ENCODE measurements at places on chromosomes 5 and 9.

DNA sequence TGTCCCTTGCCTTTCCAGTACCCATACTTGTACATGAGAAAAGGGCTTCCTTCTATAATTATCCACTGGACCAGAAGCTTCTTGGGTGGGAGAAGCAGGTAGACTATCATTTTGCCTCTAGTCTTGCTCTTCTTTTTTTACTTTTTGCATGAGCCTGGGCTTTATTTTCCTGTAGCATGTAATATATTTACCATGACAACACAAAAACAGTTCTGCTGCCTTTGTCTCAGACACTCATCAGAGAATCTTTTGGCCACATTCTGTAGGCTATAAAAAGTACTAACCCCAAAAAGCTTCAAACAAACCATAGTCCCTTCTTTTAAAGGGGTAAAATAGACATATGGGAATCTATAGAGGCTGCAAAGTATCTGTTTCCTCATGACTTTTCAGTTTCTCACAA is 339.2 kb upstream of the PIK3R1 start:
- DNase-seq: no peak

- no peak for DNase-seq
Measured at GRCh38 chr9:13386935-13387733, 107.6 kb upstream of the MPDZ start.

DNA sequence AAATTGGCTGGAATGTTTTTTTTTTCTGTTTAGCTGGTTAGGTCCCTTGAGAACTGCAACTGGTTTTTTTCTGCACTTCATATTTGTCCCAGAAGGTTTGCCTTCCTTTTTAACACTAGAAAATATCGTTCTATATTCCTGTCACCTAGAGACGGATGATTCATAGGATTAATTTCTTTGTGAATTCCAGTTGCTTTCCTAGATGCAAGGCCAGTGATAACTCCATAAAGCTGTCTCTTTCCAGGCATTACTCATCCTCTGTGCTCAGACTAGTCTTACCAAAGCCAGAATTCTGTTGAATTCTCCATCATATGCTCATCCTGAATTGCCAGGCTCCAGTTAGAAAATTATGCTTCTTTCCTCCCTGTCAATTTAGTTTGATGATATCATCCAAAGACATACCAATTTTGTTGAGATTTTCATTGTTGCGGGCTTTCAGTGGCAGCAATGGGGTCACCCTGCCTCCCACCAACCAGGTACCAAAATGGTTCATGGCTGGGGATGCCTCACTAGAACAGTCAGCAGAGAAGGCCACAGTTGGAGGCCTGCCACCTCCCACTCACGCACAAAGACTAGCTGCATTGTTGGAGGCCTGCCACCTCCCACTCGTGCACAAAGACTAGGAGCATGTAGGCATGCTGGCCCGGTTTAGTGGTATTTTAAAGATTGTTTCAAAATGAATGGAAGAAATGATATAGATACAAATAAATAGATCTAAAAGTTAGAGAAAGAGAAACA is 8.5 kb downstream of the BAAT start:
- no peak for DNase-seq

- DNase-seq: no peak
Measured at GRCh38 chr5:156232251-156232869, 94.6 kb upstream of the SGCD start.

DNA sequence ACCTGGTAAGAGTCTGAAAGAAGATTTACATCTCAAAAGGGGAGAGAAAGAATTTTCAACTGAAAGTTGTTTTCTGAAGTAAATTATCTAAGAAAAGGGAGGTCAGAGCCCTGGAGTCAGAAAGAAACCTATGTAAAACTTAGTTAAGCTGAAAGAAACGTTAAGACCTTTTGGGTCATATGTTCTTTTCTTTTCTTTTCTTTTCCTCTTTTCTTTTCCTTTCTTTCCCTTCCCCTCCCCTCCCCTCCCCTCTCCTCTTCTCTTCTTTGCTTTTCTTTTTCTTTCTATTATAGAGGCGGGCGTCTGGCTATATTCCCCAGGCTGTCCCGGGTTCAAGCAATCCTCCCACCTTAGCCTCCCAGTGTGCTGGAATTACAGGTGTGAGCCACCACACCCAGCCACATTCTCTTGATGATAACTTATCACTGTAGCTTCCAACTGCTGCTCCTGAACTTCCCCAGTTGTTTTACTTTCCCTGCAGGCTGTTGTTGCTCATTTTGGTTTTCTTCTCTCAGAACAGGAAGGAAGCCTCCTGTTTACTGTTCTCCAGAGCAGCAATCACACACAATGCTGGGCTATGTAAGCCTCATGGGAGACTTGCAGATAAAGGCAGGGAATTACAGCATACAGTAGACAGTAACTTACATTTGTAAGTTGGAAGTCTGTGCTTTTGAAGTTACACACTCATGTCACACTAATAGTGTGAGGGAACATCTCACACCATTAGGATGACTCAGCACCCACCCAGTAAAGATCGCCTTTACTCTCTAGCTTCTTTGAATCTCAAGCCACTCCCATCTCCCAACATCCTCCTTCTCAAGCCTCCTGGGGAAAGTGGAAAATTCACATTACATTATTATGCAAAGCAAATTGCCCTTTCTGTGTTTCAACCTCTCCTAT is 2216.6 kb upstream of the WWC1 start:
- peak; percentile 14 for DNase-seq

DNA sequence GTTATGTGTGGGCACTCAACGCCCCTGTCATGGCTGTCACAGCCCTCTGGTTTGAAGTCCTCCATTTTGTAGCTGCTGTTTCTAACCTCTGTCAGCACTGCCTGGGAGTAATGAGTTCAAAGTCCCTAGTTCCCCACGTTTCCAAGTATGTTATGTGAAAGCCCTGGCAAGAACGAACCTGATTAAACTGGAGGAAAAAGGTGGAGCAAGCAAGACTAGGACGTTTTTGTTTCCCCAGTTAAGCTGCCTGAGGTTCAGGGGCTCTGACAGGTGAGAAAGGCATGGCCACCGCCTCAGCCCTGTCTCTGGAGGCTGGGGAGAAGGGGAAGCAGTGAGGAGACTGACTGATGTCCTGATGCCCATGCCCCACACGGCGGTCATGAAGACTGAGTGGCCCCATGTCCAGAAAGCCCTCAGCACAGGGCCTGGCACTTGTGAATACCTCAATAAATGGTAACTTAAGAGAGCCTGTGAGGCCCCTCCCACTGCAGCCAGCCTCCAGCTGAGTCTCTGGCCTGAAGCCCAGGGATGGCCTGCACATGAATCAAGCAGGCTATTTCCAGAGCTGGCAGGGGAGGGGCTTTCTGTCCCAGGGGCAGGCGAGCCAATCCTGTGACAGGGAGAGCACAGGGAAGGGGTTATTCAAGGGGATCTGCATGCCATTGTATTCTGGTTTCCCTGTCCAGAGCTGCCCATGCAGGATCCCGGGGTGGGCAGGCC is 61.8 kb downstream of the PFDN1 start:
- peak; percentile 3 for DNase-seq

DNA sequence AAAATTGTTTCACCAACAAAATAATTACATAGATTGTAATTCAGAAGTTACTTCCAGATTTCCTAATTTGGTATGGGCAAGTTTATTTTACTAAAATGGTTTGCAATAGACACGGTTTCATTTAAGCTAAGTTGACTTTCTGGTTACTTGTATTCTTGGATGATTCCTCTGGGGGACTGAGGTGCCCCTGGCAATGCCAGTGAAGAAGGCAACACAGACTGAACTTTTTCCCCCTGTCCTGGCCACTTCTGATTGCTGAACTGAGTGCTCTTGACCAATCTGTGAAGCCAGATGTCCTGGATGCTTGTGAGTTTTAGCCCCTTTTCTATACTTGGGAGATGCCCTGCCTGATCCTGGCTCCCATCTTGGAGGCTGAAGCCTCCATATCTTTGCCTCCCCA is 66.3 kb upstream of the FANCC start:
- no peak for DNase-seq

GRCh38 chr5:91024727-91025126 is 358.4 kb downstream of the ARRDC3 start:
- DNase-seq: no peak

DNA sequence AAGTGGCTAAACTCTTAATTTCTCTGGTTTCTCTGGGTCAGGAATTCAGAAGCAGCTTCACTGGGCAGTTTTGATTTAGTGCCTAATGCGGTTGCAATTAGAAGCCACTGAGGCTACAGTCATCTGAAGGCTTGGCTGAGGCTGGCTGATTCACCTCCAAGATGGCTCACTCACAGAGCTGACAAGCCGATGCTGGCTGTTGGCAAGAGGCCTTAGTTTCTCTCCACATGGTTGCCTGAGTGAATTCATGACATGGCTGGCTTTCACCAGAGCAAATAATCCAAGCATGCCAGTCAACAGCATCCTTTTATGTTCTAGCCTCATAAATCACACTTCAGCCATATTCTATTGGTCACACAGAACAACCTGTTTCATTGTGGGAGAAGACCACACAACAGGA is 2.8 kb upstream of the CDK7 start:
- DNase-seq: no peak

GRCh38 chr5:100890461-100891008 is 12.5 kb downstream of the ST8SIA4 start:
- DNase-seq: no peak

DNA sequence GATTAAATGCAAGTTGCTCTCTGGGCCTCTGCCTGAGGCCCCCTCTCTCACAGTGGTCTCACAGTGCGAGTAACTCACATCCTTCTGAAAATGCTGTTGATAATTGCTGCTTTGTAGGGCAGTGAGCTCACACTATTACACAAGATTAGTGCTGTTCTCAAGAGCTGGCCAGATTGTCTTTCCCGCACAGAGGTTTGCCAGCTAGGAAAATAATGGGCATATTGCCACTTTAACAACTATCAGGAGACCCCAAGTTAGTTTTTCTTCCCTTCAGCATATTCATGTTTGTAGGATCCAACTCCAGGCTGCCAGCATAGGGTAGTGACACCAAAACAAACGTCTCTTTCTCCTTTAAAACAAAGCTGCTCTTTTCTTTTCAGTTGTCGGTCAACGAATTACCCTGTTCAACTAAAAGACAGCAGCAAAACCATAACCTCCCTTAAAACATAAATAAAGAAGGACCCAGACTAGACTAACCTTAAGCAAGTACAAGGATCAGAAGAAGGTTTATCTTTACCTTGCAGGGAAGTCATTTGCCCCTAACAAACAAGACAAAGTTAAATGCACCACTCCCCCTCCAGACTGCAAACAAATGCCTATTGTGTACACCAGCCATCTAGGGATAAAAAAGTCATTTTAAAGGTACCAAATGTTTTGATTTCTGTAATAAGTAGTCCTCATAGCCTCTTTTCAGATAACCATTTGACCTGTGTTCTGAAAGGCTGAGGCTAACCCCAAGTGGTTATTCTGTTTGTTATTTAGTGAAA is 91.4 kb downstream of the VCAN start:
- no peak for DNase-seq

DNA sequence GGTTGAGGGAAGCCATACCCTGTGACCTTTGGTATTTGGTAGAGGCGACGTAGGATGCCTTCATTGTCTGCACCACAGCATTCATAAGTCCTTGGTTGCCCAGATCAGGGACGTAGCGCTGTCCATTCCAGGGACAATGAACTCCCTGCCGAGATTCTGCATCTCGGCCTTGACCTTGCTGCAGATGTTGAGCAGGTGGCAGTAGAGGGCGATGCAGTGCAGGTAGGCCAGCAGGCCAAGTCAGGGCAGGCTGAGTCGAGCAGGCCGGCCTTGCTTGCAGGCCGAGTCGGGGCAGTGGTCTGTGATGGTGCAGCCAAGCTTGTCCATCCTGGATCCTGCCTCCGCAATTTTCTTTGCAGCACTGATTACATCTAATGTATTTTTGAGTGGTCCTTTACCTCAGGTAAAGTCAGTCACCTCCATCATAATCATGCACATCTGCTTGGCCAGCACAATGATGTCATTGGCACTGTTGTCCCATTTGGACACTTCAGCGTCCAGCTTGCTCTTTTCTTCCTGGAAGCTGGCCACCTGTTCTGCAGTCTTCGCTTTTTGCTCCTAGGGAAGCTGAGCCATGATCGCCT is 93.4 kb upstream of the CCDC112 start:
- DNase-seq: no peak

GRCh38 chr9:4117835-4118610 is 181.8 kb downstream of the GLIS3 start:
- no peak for DNase-seq

DNA sequence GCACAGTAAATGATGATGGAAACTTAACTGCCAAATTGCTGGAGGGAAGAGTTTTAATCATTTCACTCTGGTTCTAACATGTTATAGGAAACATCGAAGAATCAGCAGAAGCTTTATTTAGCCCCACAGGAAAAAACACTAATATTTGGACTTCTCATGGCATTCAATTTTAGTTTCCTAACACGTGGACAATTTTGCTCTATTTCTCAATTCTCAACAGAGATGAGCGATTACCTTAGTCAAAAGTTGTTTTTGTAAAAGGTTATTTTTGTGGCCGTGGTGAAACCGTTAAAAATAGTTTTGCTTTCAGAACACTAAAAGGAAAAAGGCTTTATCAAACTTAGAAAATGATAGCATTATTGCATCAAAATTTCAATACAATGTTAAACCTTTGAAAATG is 235.2 kb downstream of the PLK2 start:
- no peak for DNase-seq

DNA sequence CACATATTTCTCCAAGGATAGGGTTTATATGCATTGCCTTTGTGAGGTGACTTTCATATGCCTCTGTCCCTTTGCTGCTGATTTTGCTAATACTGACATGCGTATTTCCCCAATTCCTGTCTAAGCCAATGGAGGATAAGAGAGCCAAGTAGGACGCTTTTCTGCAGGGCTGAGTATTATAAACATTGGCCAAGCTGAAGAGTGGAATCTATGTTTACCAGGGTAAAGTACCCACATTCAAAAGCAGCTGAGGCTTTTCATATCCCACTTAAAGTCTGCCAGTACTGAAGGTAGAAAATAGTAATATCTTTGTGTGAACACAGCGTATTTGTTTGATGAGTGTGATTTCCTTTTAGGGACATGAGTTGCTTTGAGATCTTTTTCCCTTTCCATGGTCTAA is 128.8 kb upstream of the GPR151 start:
- DNase-seq: no peak

DNA sequence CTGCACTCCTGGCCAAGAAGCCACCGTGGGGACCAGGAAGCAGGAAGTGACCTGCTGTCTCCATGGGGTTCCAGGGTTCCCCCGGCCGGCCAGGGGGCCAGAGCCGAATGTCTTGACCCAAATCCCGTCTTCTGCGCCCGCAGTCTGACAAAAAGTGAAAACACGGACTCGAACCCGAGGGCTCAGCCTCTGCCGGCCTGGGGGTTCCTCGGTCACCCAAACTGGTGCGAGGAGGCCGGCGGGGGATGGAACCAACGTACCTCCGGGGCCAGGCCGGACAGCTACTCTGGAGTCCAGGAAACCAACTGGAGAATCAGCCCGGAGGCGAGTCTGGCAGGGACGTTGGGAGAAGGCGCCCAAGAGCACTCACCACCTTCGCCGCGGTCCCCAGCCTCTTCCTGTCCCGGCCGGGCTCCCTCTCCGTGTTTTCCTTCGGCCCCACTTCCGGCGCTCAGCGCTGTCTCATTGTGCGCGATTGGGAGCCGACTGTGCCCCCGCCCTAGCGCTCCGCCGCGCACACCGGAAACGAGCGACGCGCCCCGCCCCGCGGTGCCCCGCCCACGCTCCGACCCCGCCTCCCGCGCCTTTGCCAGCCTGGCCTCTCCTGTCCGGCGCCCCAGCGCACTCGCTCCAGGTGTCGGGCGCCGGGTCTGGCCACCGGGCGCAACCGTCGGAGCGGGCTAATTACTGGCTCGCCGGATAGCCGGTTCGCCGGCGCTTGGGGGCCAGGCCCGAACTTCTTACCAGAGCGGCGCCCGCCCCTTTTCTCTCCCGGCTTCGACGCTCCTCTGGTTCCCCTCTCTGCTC is at the start of gene TUT7:
TUT7 (minus strand) TSS at position 400 of the 807 bp plus-strand sequence. CDS start 1,211 bp downstream, outside the sequence.
- peak; percentile 45 for DNase-seq

GRCh38 chr5:19880859-19881436 is 107.1 kb downstream of the CDH18 start:
- no peak for DNase-seq
